ENCODE measurements at places on chromosomes 5 and 9. TPM values are rescaled to one million over a fixed set of nuclear protein-coding genes. Genes with fewer than 3 reads are reported as not detected.
A peak's percentile ranks its signal among the peaks of the same experiment; 100 is the strongest.

DNA sequence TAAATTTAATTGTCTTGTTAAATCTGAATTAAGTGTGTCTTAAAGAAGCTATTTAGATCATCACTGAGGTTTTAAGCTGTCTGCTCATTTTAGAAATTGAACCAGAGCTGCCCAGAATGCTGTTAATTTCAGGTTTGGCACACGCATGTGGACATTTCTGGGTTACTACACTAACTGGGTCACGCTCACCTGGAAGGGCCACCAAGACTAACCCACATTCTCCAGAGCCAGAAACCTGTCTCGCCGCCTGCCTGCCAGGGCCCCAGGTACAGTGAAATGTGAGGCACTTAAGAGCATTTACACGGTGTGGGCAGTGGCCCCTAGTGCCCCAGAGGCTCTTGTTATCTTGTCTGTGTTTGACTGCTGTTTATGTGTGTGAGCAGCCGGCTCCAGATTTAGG lies 46.6 kb downstream of the ATP10B start:
- no peak overlapping the region for H3K4me3 ChIP-seq
- no peaks in the 10 kb centered on the region for H3K27me3 ChIP-seq
- no peak for DNase-seq

GRCh38 chr9:95341293-95341962 lies 23.9 kb upstream of the FANCC start:
- no peaks in the 10 kb centered on the region for H3K36me3 ChIP-seq
- H3K4me1 ChIP-seq = no peaks in the 10 kb centered on the region
- no peak overlapping the region for H3K4me3 ChIP-seq

GRCh38 chr5:155050384-155051019 lies 36.9 kb downstream of the KIF4B start:
- no peaks in the 10 kb centered on the region for H3K27me3 ChIP-seq
- DNase-seq = no peak
- H3K4me1 ChIP-seq = no peaks in the 10 kb centered on the region
- no peak overlapping the region for H3K4me3 ChIP-seq
- no peak overlapping the region for H3K27ac ChIP-seq

- H3K36me3 ChIP-seq = no peaks in the 10 kb centered on the region
- H3K4me3 ChIP-seq = no peak overlapping the region
- DNase-seq = no peak
- H3K4me1 ChIP-seq = no peaks in the 10 kb centered on the region
- no peak overlapping the region for H3K27ac ChIP-seq
Observed at GRCh38 chr9:117325831-117326230, 89.0 kb downstream of the ASTN2 start.

DNA sequence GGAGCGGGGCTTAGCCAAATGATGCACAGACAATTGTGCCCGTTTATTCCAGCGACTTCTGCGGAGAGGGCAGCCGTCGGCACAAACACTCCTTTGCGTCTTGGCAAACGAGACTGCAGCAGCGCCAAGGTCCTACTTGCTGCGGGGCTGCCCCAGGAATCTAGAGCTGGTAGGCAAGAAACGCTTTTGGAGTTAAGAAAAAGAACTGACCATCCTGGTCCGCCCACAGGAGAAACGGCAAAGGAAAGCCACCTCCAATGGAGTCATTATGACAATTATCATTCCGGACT lies 2.3 kb downstream of the RXFP3 start:
- H3K4me1 ChIP-seq = peaks cover 7% of the 10 kb centered on the region
- H3K27ac ChIP-seq = no peak overlapping the region
- H3K4me3 ChIP-seq = no peak overlapping the region
- H3K27me3 ChIP-seq = peaks cover 54% of the 10 kb centered on the region

GRCh38 chr9:86093788-86094555 lies 5.4 kb downstream of the GOLM1 start:
- no peaks in the 10 kb centered on the region for H3K27me3 ChIP-seq
- H3K36me3 ChIP-seq = peaks cover 7% of the 10 kb centered on the region
- DNase-seq = no peak

- no peaks in the 10 kb centered on the region for H3K36me3 ChIP-seq
- H3K27me3 ChIP-seq = peaks cover 12% of the 10 kb centered on the region
- no peaks in the 10 kb centered on the region for H3K4me1 ChIP-seq
- H3K27ac ChIP-seq = no peak overlapping the region
- H3K4me3 ChIP-seq = no peak overlapping the region
Observed at GRCh38 chr5:170403675-170404074, 14.5 kb upstream of the KCNMB1 start.

GRCh38 chr5:6774721-6775204 lies 61.5 kb downstream of the TENT4A start:
- no peaks in the 10 kb centered on the region for H3K36me3 ChIP-seq
- no peak for DNase-seq
- H3K27ac ChIP-seq = no peak overlapping the region
- H3K4me3 ChIP-seq = no peak overlapping the region

- peak; percentile 2 for DNase-seq
- H3K27ac ChIP-seq = no peak overlapping the region
- H3K4me1 ChIP-seq = no peaks in the 10 kb centered on the region
- no peak overlapping the region for H3K4me3 ChIP-seq
- H3K27me3 ChIP-seq = no peaks in the 10 kb centered on the region
Observed at GRCh38 chr5:29304545-29304944, 1888.9 kb upstream of the CDH6 start.

DNA sequence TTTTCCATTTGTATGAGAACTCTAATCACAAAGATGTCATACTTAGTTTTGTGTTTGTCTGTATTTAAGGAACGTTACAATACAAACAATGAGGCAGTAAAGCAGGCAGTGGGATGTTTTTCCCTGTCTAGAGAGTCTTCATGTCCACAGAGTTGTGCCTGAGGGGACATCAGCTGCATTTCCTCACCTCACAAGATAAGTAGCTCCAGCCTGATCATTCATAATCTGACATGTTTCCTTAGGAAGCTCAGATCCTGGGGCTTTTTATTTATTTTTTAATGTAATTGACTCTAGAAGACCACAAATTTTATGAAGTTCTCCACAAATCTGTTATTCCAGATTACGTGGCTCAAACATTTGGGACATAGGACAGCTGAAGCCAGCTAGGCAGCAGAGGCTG lies 78.5 kb downstream of the SPTLC1 start:
- H3K4me3 ChIP-seq = no peak overlapping the region
- peaks cover 60% of the 10 kb centered on the region for H3K36me3 ChIP-seq
- H3K27ac ChIP-seq = no peak overlapping the region
- H3K27me3 ChIP-seq = no peaks in the 10 kb centered on the region
- no peak for DNase-seq

DNA sequence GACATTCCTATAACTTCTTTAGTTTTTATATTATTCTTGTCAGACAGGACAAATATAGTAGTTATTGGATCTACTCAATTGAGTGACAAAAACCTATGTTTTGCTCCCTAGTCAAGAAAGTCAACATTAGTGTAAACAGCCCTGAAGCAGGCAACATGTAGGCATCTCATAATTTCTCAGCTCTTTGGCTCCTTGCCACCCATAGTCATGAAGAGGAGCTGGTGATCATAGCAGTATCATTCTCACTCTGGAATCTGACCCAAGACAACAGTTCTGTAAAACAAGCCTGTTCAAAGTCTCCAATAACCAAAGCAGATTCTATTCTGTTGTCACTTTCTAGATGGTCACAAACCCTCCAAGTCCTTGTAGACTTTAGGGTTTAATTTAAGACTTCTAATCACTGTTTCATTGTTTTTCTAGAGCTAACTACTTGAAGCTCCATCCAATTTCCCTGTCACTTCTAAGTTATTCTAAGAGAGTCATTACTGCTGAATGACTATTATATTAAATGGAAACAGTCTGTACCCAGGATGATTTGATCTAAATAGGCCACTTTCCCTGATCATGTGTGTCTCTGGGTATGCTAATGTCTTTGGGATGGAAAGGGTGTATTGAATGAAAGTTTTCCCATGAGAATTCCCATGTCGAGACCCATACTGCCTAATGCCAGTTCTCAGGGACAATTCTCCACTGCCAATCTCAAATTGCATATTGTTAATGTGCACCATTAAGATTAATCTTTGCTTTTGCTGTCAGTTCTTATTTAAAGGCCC lies 533.3 kb downstream of the ACTL7B start:
- no peaks in the 10 kb centered on the region for H3K27me3 ChIP-seq
- H3K4me1 ChIP-seq = peaks cover 15% of the 10 kb centered on the region
- no peaks in the 10 kb centered on the region for H3K36me3 ChIP-seq

DNA sequence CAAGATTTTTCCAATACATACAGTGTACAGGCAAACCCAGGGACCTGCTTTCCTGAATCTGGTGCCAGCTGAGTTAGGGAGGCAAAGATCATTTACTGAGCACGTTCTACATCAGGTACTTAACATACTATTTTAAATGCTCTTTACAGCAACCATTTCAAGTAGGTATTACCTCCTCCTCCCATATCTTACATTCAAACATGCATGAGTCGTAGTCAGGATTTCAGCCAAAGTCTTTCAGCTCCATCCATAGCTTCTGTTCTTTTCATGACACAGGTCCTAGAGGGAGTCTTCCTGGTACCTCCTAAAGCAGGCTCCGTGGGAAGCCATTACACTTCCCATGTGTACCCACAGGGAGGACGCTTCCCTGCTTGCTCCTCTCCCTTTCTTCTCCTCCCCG lies 11.7 kb downstream of the KCNV2 start:
- H3K36me3 ChIP-seq = peaks cover under 1% of the 10 kb centered on the region
- no peak overlapping the region for H3K27ac ChIP-seq
- peak; percentile 38 for DNase-seq
- H3K27me3 ChIP-seq = no peaks in the 10 kb centered on the region
- H3K4me1 ChIP-seq = peaks cover 6% of the 10 kb centered on the region
- H3K4me3 ChIP-seq = no peak overlapping the region

GRCh38 chr5:173453167-173453566 lies 125.0 kb upstream of the STC2 start:
- H3K36me3 ChIP-seq = no peaks in the 10 kb centered on the region
- DNase-seq = no peak
- no peaks in the 10 kb centered on the region for H3K27me3 ChIP-seq
- H3K27ac ChIP-seq = peak overlapping the region; percentile 94
- H3K4me1 ChIP-seq = peaks cover 57% of the 10 kb centered on the region

DNA sequence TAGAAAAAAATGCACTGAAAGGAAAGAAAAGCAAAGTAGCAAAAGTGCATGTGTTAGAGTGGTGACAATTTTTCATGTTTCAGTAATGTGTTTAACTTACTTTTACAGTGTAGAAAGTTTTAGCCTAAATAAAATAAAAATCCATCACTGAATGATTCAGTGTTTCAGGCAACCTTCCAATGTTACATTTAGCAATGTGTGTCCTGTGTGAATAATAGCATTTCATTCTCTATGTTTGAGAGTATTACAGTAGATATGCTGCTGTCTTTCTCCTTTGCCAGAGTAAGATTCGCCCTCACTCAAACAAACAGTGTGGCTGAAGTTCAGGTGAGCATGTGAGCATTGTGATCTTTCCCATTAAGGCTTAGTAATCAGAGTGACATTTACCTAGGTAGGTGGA lies 171.1 kb downstream of the TARS1 start:
- no peak overlapping the region for H3K4me3 ChIP-seq
- H3K27me3 ChIP-seq = no peaks in the 10 kb centered on the region
- no peaks in the 10 kb centered on the region for H3K4me1 ChIP-seq
- peak; percentile 43 for DNase-seq
- no peaks in the 10 kb centered on the region for H3K36me3 ChIP-seq

GRCh38 chr5:142840575-142840974 lies 70.4 kb downstream of the ARHGAP26 start:
- H3K27ac ChIP-seq = no peak overlapping the region
- H3K4me1 ChIP-seq = peaks cover 6% of the 10 kb centered on the region
- no peak for DNase-seq
- H3K4me3 ChIP-seq = no peak overlapping the region

DNA sequence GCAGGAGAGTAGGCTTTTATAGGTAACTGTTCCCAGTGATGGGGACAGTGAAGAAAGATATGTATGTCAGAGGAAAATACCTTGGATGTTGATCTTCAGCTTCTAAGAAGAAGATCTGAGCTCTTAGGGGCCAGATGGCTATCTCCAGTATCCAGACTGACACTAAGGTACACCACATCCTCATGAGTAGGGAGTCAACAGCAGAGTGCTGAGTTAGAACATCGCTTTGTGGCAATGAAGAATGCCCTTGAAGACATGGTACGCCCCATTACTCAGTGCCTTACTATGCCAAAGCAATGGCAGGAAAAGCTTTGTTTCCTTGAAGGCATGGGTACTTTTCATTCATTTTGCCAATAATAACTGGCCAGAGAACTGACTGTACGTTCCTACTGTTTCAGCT lies 263.7 kb downstream of the CEMIP2 start:
- peak; percentile 53 for DNase-seq
- H3K36me3 ChIP-seq = no peaks in the 10 kb centered on the region

GRCh38 chr5:87940775-87941174 lies 327.9 kb downstream of the TMEM161B start:
- H3K36me3 ChIP-seq = no peaks in the 10 kb centered on the region
- H3K27ac ChIP-seq = no peak overlapping the region
- DNase-seq = no peak
- no peaks in the 10 kb centered on the region for H3K4me1 ChIP-seq
- H3K4me3 ChIP-seq = no peak overlapping the region

DNA sequence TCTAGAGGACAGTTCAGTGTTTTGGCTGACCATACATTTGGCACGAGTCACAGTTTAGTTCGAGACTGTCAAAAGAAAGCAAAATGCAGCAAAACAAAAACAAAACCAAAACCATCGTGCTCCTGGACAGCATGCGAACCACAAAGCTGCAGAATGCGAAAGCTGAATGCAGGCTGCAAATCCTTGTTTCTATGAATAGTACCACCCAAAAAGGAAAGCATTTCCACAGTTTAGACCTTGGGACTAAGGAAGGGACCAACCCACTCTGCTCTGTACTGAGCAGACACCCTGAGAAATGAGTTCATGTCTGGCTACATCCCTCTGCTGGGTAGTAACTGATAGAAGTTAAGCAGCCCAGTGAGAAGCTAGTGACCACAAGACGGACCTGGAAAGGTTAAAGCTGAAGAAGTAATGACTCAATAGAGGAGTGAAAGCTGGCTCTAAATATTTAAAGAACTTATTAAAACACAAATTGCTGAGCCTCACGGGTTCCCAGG lies 3.9 kb downstream of the GCNT4 start:
- no peaks in the 10 kb centered on the region for H3K27me3 ChIP-seq
- H3K36me3 ChIP-seq = peaks cover 13% of the 10 kb centered on the region
- H3K27ac ChIP-seq = no peak overlapping the region
- no peak overlapping the region for H3K4me3 ChIP-seq
- no peak for DNase-seq
- peaks cover 50% of the 10 kb centered on the region for H3K4me1 ChIP-seq

DNA sequence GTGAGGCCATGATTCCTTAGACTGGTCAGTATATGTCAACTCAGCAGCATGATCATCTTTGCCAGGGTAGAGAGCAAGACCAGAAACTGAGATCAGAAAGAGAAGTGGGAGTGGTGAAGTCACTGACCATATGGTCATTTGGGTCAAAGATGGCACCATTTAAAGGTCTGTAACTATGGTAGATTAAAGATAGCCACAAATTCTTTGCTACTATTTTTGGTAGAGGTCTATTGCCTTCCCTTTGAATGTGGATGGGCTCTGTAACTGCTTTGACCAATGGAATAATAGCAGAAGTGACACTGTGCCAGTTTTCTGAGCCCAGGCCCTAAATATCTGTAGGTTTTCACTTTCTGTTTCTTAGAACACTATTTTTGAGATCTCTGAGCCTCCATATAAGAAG lies 117.6 kb downstream of the PCSK1 start:
- no peaks in the 10 kb centered on the region for H3K27me3 ChIP-seq
- DNase-seq = no peak
- no peak overlapping the region for H3K27ac ChIP-seq
- H3K4me3 ChIP-seq = no peak overlapping the region
- no peaks in the 10 kb centered on the region for H3K36me3 ChIP-seq

PCDHGC4 gene
- 1.7 TPM for total RNA-seq

LYSMD3 gene
- total RNA-seq = 27.4 TPM

DMRT3 gene
- total RNA-seq = not detected

CDH6 gene
- total RNA-seq = not detected

NTRK2 gene
- not detected for total RNA-seq

GZMA gene
- total RNA-seq = not detected

CTSV gene
- total RNA-seq = 1.9 TPM

ITGA1 gene
- total RNA-seq = 5.3 TPM

DHX29 gene
- total RNA-seq = 21.8 TPM

PCDHGB5 gene
- 5.6 TPM for total RNA-seq

NAIP gene
- 4.1 TPM for total RNA-seq
